ENCODE measurements at places on chromosomes 16 and 17.

DNA sequence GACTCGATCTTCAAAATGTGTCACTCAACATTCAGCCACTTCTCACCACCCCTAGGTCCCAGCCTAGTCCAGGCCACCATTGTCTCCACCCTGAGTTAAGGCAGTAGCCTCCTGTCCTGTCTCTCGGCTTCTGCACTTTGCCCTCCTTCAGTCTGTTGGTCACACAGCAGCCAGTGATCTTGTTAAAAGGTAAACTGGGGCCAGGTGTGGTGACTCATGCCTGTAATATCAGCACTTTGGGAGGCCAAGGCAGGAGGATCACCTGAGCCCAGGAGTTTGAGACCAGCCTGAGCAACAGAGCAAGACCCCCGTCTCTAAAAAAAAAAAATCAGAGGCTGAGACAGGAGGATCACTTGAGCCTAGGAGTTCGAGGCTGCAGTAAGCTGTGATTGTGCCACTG lies 25.8 kb downstream of the WWP2 start:
- no peak for DNase-seq

- no peak for DNase-seq
Measured at GRCh38 chr17:81582749-81583148, 30.6 kb upstream of the FAAP100 start.

DNA sequence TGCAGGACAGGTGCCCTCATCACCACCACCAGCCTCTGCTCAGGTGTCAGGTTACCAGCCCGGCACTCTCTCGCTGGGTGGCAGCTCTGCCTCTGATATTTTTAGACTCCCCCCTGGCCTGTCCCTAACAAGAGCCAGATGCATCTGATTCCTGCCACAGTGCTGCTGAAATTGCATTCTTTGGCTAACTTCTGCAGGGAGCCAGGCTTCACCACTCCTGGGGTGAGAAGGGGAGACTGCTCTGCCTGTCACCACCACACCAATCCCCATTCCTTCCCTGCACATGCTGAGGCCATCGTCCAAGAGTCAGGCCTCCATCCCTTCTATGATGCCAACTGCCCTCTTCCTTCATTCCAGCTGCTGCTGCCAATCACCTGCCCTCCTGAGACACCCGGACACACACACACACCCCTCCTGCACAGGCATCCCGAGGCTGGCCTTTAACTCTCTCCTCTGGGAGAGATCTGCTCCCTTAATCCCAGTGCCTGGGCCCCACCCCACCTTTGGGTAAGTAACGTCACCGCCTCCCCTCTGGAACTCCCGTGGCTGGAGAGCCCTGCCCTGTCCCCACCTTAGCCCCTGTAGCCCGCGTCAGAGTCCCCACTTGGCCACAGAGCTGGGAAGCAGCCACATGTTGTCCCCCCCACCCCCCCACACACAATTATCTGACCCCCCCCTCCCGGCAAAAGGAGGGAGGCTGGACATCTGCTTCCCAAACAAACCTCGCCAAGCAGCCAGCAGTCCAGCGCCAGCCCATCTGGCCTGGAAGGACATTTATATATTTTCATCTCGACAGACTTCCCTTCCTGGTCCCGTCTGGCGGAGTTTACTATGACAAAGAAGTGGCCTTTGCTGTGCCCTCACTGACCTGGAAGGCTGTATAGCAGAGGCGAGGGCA lies 2.8 kb downstream of the EMP2 start:
- DNase-seq: no peak

DNA sequence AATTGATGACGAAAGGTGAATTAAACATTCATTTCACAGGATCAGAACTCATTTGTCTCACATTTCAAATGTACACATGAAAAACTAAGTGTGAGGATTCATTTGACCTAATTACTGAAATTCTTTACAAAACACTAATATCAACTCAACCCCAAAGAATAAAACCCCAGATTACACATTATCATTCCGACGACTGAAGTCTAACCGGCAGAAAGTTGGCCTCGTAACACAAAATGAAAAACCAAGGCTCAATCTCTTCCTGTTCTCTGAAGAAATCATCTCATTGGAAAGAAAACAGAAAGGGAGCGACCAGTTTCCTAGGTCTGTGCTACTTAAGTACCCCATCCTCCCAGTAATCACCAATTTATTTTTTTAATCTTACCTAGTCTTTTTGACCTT lies 1.8 kb downstream of the JPT1 start:
- DNase-seq: no peak
